ENCODE measurements at places on chromosomes 16 and 17.

- DNase-seq = no peak
Measured at GRCh38 chr17:2247005-2247404, 56.6 kb downstream of the SMG6 start.

GRCh38 chr16:27347930-27348685 is 34.3 kb downstream of the IL4R start:
- DNase-seq = peak; percentile 19

DNA sequence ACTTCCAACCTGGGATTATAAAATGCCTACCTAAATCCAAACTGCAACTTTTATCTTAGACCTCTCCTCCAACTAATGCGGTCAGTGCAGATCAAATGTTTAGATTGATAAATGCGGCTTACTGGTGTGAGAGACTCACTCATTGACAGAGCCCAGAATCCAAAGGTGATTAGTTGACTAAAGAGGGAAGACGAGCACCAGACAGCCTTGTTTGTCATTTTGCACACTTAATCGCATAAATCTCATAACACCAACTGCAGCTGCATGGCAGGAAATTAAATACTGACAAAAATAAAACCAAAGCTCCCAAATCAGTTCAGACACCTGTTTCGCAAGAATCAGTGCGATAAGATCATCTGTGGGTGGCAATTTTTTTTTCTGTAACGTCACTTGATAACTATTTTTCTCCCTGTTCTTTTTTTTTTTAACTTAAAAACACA is 35.9 kb downstream of the NACA2 start:
- DNase-seq = no peak

- no peak for DNase-seq
Measured at GRCh38 chr17:15364615-15365014, 23.2 kb upstream of the TEKT3 start.

- no peak for DNase-seq
Measured at GRCh38 chr16:81818568-81818896, 39.4 kb downstream of the PLCG2 start.

DNA sequence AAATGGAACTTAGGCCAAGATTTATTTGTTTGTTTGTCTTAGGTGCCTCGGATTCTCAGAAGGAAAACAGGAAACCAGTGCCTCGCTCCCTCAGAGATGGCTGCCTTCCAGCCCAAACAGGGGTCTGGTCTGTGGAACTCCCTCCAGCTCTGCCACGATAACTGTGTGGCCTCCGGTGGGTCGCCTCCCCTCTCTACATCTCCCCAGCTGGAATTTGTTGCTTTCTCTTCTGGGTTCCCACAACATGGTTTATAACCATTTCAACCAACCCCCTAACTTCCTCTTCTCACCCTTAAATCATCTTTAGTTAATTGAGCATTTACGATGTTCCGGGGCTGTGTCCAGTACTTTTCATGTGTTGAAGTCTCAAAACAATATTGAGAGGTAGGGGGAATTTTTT is 30.9 kb upstream of the PLLP start:
- no peak for DNase-seq

- peak; percentile 31 for DNase-seq
Measured at GRCh38 chr17:77571155-77571981, 387.1 kb upstream of the TNRC6C start.

DNA sequence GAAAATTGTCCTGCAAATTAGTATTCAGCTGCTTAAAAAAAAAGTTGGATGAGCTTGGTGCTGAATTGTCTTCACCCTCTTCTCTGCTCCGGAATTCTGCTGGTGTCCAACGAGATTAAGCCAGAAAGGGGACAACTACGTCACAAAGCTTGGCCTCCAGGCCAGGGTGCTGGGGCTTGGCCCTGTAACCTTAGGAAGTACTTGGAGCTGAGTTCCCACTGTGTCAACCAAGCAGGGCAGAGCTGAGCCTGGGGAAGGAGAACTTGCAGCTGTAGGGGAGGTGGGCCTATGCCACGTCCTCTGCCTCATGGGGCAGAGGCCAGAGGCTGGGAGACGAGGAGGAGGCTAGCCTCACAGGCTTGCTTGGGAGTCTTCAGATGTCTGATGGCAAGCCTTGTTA is 71.2 kb downstream of the CLEC16A start:
- no peak for DNase-seq

DNA sequence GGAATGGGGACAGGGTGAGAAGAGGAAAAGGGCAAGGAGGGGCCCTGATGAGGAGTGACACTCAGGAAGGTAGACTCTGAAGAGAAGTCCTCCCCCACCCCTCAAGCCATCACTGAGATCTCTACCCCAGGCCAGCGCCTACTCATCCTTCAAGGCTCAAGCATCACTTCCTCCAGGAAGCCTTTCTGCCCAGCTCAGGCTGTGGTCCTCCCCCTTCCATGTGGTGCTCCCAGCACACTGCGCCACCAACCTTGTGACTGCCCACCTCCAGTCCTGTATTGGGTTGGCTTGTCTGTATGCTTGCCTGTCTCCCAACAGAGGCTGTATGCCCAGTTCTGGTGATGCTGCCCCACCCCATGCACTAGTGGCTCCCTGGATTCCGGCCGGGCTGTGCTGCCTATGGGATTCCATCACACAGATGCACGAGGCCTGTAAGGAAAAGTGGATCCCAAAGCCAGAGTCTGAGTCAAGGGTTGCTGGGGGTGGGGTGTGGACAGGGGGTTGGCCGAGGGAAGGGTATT is 19.8 kb upstream of the ZFP90 start:
- no peak for DNase-seq

DNA sequence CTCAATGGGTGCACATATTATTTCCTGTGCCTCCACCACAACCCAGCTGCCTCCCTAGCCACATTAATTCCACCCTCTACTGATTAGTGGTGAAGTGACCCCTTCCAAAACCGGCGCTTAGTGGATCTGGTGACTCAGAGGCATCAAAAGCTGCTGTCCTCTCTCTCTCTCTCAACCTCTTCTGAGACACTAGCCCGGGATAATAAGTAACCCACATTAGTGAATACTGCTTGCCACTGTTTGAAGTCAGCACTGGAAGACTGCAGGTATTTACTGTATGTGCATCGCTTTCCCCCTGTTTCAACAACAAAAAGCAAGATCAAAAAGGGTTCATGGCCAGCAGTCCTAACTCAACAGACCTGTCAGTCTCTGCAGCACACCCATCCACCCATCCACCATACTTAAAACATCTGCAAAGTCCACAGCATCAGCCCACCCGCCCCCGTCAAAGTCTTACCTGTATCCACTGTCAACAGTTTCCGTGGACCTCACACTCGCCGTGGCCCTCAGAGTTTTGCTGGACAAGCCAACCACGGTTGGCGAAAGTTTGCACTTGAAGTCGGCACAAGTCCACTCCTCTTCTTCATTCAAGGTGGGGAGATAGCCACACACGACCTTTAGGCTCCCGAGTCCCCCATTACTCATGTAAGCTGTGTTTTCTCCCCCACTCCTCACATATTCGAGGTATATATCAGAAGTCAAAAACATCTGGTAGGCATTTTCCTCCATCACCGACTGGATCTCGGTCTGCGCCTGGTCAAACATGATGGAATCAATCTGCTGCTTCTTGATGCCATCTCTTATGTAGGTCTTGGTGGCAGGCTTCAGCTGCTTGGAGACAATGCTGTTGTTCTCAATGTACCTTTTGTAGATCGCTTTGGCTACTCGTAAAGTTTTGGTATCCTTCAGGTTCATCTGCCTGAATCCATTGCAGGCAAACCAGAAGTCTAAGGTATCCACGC is 3.8 kb downstream of the AXIN2 start:
- DNase-seq = peak; percentile 31

GRCh38 chr17:21239680-21240368 is 13.4 kb downstream of the NATD1 start:
- DNase-seq = peak; percentile 47

GRCh38 chr17:4657678-4658077 is 16.2 kb upstream of the ALOX15 start:
- peak; percentile 59 for DNase-seq

DNA sequence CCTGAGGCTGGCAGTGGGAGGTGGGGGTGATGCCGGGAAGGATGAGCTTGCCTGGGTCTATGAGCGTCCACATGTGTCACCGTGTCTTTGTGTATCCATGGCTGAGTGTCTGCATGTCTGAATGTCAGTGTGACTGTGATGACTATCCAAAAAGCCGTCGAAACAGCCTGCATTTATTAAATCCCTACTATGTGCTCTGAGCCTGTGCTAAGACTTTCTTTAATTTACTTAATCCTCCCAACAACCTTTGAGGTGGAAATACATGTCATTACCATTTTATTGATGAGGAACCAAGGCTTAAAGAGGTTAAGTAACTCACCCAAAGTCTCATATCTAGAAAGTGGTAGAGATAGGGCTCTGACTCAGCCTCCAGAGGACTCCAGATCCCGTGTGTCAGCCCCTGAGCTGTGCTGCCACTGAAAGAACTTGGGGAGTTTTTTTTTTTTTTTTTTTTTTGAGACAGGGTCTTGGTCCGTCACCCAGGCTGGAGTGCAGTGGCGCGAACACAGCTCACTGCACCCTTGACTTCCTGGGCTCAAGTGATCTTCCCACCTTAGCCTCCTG is 20.0 kb downstream of the ARHGAP23 start:
- DNase-seq = no peak

DNA sequence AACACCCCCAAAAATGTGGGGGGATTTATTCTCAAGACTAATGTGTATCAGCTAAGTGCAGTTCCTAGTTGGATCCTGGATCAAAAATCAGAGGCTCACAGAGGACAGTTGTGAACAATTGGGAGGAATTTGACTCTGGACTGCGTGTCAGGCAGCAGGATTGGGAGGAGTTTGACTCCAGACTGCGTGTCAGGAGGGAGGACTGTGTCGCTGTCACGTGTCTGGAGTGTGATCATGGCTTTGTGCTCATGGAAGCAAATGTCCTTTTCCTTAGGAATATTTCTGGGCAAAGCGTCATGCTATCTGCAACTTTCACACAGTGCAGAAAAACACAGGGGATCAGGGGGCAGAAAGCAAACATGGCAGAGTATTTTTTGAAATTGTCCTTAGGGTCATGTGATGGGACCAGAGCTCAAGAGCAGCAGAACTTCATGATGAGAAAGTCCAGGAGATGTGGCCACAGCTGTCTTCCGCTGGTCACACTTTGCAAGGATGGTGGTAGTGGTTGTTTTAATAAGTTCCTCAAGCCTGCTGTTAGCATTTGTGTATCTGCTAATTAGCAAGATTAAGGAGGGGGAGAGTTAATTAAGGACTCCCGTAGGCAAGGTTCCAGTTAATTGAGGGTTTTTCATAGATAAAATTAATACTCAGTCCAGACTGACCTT is 122.0 kb upstream of the CHMP6 start:
- DNase-seq = no peak

- DNase-seq = no peak
Measured at GRCh38 chr17:17351356-17351891, 48.3 kb downstream of the NT5M start.

GRCh38 chr17:82876149-82876548 is 36.3 kb upstream of the ZNF750 start:
- DNase-seq = no peak

- no peak for DNase-seq
Measured at GRCh38 chr16:1258906-1259759, 3.3 kb downstream of the TPSD1 start.

GRCh38 chr17:2338315-2338657 is 985 bp downstream of the SGSM2 start:
- no peak for DNase-seq

- DNase-seq = peak; percentile 67
Measured at GRCh38 chr17:47776330-47777197, 43.5 kb downstream of the TBX21 start.

DNA sequence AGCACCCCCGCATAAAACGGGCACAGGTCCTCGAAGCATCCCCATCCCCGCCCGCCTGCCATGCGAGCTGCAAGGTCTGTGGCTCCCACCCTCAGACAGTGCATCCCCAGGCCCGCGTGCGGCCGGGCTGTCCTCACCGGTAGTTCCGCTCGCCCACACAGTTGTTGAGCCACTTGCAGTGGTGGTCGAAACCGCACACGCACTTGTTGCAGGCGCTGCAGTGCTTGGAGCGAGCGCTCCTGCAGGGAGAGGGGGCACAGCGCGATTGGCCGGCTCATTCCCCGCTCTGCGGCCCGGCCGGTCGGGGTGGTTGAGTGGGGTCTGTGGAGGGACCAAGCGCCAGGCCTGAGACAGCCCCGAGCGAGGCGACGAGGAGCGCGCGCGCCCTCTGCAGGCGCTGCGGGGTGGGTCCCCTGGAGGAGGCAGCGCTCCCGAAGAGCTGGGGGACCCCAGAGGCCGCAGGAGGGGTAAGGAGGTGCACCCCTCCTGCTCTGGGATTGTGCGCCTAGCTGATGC is 6.0 kb upstream of the TPPP3 start:
- no peak for DNase-seq

DNA sequence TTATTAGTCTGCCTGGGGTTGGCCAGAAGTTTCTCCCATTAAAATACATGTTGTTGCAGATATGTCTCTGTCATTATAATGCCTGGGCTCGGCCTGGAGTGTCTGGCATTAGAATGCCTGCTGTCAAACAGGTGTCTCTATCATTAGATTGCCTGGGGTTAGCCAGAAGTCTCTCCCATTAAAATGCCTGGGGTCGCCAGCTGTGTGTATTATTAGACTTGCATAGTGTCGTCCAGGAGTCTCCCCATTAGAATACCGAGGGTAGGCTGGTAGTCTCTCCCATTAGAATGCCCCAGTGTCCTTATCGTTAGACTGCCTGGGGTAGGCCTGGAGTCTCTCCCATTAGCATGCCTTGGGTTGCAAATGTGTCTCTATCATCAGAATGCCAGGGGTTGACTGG is 2270.8 kb downstream of the TP53TG3F start:
- DNase-seq = no peak

DNA sequence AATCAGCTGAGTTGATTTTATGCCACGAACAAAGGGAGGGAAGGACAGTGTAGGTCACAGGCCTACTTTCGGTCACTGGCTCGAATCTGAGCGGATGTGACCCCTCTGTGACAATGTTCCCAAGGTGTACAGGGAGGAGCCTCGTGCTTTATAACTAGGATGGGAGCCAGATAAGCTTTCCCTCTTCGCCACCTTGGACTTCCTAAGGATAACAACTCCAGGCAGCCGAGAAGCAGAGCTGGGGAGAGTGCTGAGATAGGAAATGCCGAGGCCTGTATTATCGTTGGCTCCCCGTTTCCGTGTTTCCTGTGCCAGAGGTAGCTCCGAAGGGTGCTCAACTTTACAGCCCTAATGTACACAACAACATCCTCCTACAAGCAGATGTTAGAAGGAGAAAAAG is 217.8 kb upstream of the IRX3 start:
- DNase-seq = no peak

- peak; percentile 62 for DNase-seq
Measured at GRCh38 chr16:19898924-19899604, 14.4 kb upstream of the GPRC5B start.

GRCh38 chr16:10951026-10951425 is 6.7 kb downstream of the CLEC16A start:
- DNase-seq = no peak
